ENCODE measurements at places on chromosomes 4 and X. TPM values are rescaled to one million over a fixed set of nuclear protein-coding genes. Genes with fewer than 3 reads are reported as not detected.

Gene PABPC1L2A
- not detected for total RNA-seq

Gene UBA6
- 145 TPM for total RNA-seq

Gene SSX3
- not detected for total RNA-seq

Gene EFHC2
- total RNA-seq: 2.6 TPM

Gene RTL9
- total RNA-seq: 0.22 TPM

Gene TRMT2B
- 15.0 TPM for total RNA-seq

Gene SLC7A11
- 70.8 TPM for total RNA-seq

Gene TNIP3
- 0.13 TPM for total RNA-seq

Gene CFP
- total RNA-seq: 0.11 TPM

Gene DGKK
- not detected for total RNA-seq

Gene MAGEA10
- not detected for total RNA-seq

Gene L1CAM
- 0.52 TPM for total RNA-seq

Gene PPP4R3C
- not detected for total RNA-seq

Gene HMX1
- total RNA-seq: not detected

Gene CPZ
- total RNA-seq: 10.8 TPM

Gene PABPC4L
- 0.86 TPM for total RNA-seq

Gene ART3
- not detected for total RNA-seq

Gene SPATA18
- 26.6 TPM for total RNA-seq

Gene METTL14
- 29.4 TPM for total RNA-seq

Gene CXXC4
- total RNA-seq: not detected

Gene CABS1
- not detected for total RNA-seq

Gene COX7B2
- total RNA-seq: not detected

Gene DHRSX
- total RNA-seq: 14.9 TPM

Gene DOK7
- total RNA-seq: 0.13 TPM

Measured in articular chondrocyte of knee joint (primary cell).